ENCODE measurements at places on chromosomes 5 and 9.

- DNase-seq = no peak
These were observed 238.4 kb downstream of the AP3B1 start for GRCh38 chr5:78056053-78056452.

DNA sequence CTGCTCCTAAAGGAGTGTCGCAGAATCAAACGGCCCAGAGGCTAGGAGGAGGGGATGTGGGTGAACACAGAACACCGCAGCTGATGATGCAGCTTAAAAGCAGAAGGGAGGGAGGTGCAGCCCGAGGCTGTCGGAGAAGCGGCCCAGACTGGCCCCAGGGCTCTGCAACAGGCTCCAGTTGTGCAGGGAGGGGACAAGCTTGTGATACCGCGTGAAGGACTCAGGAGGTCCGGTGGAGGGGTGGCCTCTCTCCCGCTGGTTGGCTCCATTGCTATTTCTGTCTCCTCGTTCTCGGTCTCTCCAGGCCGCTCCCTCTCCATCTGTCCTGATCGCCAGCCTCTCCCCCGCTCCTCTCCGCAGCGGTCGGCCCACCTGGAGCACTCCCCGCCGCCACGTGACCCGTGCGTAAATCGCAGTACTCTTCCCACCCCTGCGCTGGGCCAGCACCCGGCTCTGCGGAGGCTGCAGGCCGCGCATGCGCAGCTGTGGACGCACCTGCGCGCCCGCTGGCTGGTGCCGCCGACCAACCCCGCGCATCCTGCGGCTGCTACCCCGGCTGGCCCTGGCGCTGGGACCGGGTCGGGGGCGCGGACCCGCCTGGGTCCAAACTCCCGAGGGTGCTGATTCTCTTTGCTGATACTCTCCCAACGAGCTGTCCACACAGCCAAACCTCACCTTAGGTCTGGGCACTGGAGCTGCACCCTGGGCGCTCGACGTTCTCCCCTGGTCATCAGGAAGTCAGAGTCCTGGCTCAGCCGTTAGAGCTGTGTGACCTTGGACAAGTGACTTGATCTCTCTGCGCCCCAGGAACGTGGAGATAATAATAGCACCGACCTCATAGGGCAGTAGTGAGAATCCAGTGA is 3.7 kb upstream of the STXBP1 start:
- peak; percentile 98 for DNase-seq

DNA sequence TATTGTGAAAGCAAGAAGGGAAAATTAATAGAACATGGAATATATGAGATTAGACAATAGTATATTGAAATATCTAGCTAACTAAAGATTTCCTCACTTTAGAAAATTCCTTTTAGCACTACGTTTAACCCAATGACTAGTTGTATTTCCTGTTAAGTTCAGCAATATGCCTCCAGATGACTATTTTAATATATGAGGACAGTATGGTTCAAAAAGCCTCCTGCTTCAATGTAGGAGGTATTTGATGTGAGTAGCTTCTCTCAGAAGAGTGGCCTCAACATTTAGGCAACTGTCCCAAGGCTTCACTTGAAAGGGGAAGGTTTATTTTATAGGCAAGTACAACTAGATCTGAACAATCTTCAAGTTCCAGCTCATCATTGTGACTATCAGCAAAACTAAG is 2.0 kb upstream of the MEF2C start:
- no peak for DNase-seq

DNA sequence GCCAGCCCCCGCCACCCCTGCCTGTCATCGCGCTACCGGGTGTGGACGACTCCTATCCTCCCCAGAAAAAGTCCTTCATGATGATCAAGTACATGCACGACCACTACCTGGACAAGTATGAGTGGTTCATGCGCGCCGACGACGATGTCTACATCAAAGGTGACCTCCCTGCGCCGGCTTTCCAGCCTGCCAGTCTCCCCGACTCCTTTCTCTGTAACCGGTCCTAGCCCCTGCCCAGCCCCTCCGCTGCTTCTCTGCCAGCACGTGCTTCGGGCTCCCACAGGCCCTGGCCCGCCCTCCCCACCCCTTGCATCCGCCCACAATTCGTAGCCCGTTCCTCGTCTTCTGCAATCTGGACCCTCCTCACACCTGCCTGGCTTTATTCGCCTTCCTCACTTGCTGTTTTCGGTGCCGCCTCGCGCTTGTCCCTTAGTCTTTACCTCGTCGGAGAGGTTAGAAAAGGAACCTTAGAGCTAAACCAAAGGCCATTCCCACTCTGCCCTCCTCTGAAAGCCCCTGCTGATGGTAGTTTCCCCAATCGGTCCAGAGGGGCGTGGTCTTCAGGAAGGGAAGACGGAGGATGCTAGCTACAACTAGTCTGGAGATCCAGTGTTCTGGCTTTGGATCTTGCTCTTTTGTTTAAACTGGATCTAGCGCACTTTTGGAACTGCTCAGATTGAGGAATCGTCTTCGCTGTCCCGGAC is 1.4 kb downstream of the CHSY3 start:
- no peak for DNase-seq

DNA sequence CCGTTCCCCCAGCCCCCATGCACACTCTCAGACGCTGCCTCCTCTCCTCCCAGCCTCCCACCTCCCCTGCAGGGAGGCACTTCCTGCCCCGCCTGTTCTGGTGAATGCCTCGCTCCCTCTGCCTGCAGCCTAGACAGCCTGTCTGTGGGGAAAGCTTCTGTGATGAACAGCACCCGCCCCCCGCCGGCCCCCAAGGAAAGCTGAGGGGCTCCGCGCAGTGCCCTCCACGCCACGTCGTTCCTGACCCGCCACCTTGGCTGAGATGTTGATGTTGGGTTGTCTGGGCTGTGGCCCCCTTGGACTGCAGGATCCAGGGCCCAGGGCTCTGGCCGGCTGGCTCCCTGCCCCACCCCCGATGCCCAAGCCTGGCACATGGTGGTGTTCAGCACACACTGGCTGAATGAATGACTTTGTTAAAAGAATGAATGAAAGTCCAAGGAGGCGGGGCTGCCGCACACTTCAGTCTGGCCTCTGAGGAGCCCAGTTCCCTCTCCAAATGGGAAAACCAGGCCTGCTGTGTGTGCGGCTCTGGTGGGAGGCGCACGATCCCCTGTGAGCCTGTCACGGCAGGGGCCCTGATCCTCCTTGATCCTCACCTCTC is 2.1 kb upstream of the MYMK start:
- DNase-seq = no peak

GRCh38 chr5:154624341-154624740 is 130.8 kb upstream of the LARP1 start:
- no peak for DNase-seq

- no peak for DNase-seq
These were observed 26.6 kb upstream of the ANGPTL2 start for GRCh38 chr9:127149010-127149409.

GRCh38 chr9:90569511-90569910 is 73.1 kb downstream of the DIRAS2 start:
- no peak for DNase-seq

DNA sequence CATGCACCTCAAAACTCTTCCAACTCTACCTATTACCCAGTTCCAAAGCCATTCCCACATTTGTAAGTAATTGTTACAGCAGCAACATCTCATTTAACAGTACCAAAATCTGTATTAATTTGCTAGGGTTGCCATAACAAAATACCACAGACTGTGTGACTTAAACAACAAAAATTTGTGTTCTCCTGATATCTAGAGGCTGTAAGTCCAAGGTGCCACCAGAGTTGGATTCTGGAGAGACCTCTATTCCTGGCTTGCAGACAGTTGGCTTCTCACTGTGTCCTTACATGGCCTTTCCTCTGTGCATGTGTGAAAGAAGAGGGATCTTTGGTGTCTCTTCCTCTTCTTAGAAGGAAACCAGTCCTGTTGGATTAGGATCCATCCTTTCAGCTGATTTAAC is 203.8 kb upstream of the PIK3R1 start:
- no peak for DNase-seq

GRCh38 chr5:33229216-33229615 is 211.5 kb upstream of the TARS1 start:
- DNase-seq = no peak

DNA sequence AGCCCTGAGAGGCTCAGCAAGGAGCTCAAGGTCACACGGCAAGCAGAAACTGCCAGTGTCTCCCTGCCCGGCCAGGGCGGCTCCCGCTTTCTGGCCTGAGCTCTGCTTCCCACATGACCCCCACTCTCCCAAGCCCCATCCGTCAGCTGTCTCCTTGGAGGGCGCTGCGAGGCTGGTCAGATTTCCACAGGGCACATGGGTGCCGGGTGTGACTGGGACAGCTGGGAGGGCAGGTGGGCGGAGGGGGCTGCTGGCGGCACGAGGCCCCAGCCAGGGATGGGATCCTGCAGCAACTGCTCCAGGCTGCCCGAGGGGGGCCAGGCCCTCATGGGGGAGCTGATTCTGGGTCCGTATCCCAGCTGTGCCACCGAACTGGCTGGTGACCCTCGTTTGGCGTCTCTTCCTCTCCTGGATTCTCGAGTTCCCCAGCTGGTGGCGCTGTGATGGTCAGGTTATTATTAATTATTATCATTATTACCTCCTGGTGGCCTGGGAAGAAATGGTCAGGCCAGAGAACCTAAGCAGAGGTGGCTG is 12.9 kb upstream of the WDR38 start:
- peak; percentile 73 for DNase-seq

GRCh38 chr5:15243301-15244020 is 256.5 kb upstream of the FBXL7 start:
- no peak for DNase-seq

DNA sequence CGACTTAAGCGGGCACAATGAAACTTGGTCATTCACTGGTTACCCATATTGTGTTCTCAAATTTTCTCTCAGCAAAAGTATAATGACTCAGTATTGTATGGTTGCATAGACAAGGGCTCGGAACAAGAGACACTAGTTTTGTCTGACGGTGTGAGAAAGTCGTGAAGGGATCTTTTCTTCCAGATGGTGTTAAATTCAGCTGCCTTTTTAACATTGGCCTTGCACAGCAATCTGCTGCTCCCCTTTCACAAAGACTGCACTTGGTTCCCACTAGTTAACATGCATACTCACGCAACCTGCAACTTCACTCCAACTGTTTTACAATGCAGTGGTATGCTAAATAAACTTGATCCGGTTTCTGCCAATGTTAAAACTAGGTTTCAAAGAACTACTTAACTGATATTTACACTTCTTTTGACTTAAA is 219.2 kb downstream of the MEF2C start:
- no peak for DNase-seq

Data from NCI-H524 (cell line).